GM20000 (cell line): ENCODE measurements at places on chromosomes 2 and 18.

DNA sequence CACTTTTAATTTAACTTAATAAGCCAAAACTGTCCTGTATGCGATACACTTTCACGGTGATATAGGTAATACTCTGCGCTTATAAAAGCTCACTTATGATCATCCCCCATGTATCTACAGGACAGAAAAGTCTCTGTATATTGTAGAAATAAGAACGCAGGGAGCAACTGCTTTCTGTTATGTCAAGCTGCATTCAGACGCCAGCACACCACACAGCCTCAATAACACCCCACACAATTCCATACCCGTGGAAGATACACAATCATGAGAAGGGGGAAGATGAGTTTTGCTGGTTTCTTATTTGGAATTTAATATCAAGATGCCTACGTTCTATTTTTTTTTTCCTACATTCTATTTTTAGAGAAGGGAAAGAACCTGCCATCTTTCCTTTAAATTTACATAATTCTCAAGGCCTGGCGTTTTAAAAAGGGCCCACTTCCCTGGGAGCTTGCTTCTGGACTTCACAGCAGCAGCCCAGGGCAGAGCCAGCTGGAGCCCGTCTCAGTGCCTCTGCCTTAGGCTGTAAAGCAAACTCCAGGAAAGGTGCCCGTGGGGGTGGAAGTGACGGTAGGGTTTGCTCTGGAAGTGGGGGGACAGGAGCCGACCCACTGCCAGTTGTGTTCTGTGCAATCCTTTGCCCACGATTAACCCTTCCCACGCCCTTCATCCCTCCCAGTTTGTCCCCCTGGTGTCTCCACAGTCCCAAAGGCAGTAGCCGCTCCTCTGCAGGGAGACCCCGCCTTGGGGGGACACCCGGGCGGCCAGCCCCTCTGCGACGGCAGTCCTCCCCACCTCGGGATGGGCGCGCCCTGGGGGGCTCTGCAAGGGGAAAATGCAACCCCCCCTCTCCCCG lies 5.3 kb downstream of the PTGR3 start:
- DNase-seq = no peak

GRCh38 chr2:69493268-69493667 lies 56.0 kb upstream of the NFU1 start:
- DNase-seq = no peak

DNA sequence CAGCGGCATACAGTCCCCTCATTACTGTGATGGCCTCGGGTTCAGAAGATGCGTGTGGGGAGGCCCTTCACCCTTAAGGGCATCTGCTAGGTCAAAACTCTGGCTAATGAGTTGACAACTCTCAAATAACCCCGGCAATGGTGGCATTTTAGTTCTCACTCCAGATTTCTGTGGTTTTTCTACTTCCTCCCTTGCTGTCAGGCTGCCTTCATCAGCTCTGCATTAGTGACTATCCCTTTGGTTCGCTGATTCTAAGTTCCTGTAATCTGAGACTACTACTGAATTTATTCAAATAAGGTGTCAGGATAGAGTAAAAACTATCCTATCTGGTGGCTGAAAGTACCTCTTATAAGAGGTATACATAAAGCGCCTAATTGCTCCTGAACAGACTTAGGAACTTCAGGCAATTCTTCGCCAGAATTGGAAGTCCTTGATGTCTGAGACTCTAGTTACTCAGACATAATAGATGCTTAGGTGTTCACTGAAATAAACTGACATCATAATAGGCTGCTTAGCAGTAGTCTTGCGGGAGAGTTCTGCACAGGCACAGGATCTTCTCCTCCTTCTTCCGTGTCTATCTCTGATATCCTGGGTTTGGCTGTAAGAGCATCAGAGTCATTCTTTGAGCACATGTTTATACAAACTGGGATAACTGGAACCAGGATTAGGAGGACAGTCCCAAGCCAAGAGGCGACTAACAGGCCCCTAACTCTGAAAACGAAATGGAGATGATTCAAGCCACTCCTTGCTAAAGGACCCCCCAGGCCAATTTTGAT lies 194.5 kb downstream of the DNER start:
- no peak for DNase-seq

DNA sequence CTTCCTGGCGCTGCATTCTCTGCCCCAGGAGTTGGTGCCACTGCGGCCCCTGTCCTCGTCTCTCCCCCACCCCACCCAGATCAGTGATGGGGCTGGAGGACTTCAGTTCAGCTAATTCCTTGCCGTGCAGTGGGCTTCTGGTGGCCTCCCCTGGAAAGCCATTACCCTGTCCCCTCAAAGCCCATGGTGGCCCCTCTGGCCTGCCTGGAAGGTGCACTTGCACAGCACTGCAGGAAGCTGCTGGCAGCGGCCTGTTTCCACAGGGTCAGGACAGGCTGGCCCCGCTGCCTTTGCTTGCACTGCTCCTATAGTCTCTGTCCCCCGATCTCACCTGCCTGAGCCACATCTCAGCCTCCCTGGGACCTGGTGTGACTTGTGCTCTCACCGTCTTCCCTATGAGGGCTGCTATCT lies 105.1 kb downstream of the USP40 start:
- DNase-seq = no peak

- no peak for DNase-seq
Observed at GRCh38 chr2:119485336-119486110, 38.8 kb downstream of the SCTR start.

DNA sequence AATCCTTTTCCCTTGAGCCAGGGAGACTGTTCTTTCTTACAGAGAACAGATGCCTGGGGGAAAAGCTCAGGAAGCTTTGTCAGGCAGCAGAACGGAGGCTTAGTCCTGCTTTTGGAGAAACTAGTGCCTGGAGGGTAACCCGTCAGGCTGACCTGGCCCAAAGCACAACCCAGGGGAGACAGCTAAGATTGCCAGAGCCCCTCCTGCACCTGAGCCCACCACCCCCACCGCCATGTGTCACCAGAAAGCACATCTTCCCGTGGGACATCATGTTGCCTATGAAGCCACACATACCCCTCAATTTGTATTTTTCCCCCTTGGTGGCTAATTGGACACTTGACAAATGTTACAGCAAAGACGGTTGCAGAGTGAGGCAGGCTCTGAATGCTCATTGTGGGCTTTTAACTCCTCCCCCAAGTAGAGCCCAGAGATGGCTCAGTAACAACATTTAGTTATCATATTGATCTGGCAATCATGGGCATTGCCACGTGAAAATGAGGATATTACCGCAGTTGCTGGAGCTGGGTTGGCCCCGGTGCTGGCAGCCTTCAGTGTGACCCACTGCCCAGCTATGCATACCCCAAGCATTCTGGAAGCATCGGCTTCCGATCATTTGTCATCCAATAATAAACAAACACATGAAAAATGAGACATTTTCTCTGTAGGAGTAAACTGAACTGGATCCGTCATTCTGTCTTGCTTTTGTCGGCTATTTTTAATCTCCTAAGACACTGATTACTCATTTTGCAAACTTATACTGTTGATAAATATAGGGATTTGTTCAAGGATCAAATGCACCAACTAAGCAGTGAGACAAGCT lies 229.5 kb downstream of the ATAD2B start:
- no peak for DNase-seq

DNA sequence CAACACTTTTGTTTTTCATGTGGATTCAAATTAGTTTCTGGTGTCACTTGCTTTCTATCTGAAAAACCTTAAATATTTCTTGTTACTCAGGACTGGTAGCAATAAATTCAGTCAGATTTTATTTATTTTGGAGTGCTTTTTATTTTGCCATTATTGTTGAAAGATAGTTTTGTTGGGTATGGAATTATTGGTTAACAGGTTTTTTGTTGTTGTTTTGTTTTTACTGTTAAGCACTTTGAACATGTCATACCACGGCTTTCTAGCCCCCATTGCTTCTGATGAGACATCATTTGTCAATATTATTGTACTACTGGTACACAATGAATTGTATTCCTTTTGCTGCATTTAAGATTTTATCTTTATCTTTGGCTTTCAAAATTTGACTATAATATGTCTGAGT lies 12.9 kb upstream of the SFT2D3 start:
- DNase-seq = no peak

DNA sequence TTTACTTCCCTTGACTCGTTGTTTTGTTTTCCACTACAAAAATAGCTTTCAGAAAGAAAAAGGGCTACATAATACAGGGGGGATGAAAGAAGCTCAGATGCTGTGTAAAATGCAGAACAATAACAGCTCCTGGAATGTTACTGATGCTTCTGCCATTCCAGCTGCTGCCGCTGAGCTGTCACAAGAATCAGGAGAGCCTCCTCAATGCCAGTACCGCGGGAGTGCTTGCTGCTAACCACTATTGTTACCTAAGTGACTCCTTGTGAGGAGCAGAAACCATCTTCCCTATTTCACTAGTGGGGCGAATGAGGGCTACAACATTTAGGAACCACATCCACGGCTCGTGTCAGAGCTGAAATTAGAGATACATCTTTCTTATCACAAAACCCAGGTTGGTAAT lies 384.8 kb downstream of the GALR1 start:
- no peak for DNase-seq

GRCh38 chr2:608297-608696 lies 68.9 kb downstream of the TMEM18 start:
- no peak for DNase-seq

DNA sequence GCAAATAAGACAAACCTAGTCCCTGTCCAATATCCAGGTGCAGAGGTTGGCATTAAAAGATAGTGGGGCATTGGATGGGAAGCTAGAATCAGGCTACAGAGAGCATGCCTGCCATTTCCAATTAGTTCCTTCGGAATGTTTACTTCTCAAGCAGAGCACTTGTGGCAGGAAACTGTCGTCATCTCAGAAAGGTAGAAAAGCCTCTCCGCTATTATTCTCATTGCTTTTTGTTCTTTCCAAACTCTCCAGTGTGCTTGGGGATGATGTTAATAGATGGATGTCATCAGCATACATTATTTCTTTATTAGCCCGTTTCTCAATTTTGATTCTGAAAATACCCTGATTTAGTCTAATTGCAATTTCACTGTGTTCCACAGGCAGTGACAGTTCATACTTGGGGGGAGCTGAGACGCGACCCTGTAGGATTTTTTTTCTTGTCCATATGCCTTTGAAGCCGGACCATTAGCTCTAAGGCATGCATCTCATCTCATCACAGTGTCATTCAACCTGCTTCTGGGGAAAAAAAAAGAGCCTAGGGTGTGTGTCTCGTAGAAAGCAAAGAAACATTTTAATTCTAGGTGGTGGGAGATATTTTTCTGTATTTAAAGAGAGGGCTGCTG lies 7.7 kb downstream of the ASB18 start:
- DNase-seq = no peak

DNA sequence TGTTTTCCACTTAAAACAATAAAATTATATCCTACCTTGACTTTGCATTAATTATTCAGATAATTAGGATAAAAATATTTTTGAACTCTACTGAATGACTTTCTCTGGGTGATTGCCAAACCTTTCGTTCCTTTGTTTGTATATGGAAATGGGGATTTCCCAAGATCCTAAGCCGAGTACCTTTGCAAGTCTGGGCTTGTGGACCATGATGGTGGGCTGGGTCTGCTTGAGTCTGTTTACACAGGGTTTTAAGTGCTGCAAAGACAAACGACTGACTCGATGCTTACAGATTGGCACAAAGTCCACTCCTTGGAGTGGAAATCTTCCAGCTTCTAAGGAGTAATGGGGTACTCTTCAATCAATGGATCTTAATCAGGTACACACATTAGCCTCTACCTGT lies 659.5 kb downstream of the TSN start:
- DNase-seq = no peak

- no peak for DNase-seq
Observed at GRCh38 chr2:216159144-216159543, 50.0 kb downstream of the XRCC5 start.

DNA sequence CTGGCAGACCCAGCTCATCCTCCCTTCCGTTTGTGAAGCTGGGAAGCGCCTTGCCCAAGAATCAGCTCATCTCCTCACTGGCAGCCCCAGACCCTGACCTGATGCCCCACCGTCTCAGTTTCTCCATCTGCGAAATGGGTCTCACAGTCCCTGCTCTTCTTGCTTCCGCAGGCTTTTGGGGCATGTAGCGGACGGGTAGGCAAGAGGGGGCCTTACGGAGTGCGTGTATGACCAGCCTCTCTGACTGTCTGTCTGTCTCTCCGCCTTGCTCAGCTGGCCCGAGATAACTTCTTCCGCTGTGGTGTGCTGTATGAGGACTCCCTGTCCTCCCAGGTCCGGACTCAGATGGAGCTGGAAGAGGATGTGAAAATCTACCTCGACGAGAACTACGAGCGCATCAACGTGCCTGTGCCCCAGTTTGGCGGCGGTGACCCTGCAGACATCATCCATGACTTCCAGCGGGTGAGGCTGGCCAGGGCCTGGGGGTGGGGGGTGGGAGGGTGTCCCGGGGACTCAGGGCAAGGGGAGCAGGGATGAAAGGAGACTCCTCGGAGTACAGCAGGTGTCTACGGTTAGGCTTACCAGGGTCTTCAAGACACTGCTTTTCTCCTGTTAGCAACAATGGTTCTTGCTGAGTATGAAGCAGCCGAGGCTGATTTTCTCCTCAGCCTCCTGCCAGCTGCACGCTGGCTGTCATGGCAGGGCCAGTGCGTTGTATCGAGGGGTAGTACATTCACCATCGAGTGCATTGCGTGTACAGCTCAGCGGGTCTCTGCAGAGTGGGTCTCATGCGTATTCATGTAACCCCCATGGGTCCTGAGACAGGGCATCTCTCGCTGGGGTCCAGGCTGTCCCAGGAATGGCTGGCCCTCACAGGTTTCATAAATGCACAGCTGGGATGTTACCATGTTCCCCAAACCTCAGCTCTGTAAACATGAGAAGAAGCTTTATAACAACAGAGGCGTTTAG lies 10.9 kb downstream of the ITM2C start:
- DNase-seq = no peak

DNA sequence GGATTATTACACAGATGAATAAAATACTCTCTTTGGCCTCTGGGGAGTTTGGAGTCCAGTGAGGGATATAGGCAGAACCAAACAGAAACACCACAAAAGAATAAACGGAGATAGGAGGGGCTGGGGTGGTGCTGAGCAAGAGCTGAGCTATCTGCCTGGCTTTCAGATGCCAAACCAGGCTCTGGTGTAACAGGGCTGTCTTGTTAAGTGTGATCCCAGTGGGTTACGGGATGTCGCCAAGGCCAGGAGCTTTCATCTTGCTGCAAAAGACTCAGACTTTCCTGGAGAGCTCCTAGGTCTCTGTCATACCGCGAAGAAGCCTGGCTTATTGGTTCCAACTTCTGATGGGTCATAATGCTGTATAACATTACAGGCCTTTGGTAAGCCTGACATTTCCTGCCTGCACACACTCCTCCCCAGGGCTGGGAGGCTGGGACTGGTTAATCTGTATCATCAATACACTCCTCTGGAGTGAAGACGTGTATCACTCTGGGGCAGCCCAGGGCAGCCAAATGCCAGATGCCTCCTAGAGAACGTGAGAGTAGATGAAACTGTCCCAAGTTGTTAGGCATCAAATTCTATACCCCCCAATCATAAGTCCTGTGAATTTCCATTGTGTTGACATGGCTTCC lies 60.5 kb downstream of the STPG4 start:
- DNase-seq = no peak

GRCh38 chr2:147398996-147399395 lies 445.8 kb upstream of the ACVR2A start:
- no peak for DNase-seq

- no peak for DNase-seq
Observed at GRCh38 chr2:74576863-74577229, 22.3 kb downstream of the DOK1 start.

- DNase-seq = no peak
Observed at GRCh38 chr2:142688856-142689605, 188.4 kb upstream of the KYNU start.

GRCh38 chr2:10332402-10333246 lies 29.9 kb downstream of the HPCAL1 start:
- DNase-seq = no peak

- DNase-seq = peak; percentile 55
Observed at GRCh38 chr2:8551622-8552074, 130.2 kb upstream of the ID2 start.
